ENCODE measurements at places on chromosomes 1 and 21. TPM values are rescaled to one million over a fixed set of nuclear protein-coding genes. Genes with fewer than 3 reads are reported as not detected.

GRCh38 chr1:91885213-91885715 is 687 bp downstream of the TGFBR3 start:
- no peak for DNase-seq

DNA sequence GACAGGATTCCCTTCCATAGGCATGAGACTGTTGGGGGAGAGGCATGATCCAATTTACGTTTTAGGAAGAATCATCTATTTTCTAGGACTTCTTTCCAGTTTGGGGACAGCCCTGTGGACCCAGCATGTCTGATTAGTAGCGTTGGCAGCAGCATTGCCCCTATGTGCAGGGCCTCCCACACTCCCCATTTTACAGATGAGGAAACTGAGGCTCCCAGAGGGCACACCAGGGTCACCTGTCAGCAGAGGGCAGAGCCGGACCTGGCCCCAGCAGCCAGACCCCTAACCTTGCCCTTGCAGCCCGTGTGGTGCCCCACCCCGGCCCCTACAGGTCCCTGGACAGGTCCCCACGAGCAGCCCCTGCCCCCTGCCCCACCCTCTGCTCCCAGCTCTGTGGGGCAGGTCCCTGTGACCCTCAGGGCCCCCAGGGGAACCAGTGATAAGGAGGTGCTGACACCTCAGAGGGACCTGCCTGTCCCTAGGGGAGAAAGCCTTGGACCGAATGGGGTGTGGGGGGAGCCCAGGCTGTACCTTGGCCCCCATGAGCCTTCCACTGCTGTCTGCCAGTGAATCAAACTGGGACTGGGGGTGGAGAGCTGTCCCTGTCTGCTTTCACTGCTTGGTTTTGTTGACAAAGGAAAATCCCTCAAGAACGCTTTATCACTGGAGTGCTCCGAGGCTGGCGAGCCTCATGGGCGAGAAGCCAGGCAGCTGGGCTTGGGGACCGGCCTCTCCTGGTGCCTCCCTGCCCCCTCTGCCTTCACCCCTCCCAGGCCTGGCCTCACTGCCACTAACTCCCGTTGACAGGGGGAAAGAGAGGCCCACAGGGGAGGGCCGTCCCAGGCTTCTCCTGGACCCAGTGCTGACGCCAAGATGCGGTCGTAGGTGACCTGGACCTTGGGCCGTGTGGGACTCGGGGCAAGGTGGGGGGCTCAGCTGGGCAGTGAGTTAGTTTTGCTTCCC is 39.4 kb upstream of the CCDC27 start:
- DNase-seq = no peak

GRCh38 chr1:30028939-30029338 is 694.4 kb downstream of the MATN1 start:
- no peak for DNase-seq

The FMOD gene
- not detected for polyA plus RNA-seq

The CELA3B gene
- polyA plus RNA-seq = not detected
